ENCODE measurements at places on chromosomes 6 and 20. TPM values are rescaled to one million over a fixed set of nuclear protein-coding genes. Genes with fewer than 3 reads are reported as not detected.

The FLRT3 gene
- 11.8 TPM for total RNA-seq

The TOMM6 gene
- total RNA-seq: 116 TPM

The LGSN gene
- not detected for total RNA-seq

The BMP6 gene
- 2.9 TPM for total RNA-seq

The DHX35 gene
- 8.3 TPM for total RNA-seq

The ULBP2 gene
- 11.1 TPM for total RNA-seq

The SRSF12 gene
- 0.19 TPM for total RNA-seq

The PBOV1 gene
- not detected for total RNA-seq

GRCh38 chr6:31162463-31163165 lies 4.2 kb downstream of the TCF19 start:
- H3K4me3 ChIP-seq: no peak overlapping the region
- H3K27me3 ChIP-seq: no peaks in the 10 kb centered on the region
- H3K36me3 ChIP-seq: no peaks in the 10 kb centered on the region
- peaks cover 26% of the 10 kb centered on the region for H3K4me1 ChIP-seq
- H3K27ac ChIP-seq: no peak overlapping the region

- H3K27ac ChIP-seq: peak overlapping the region; percentile 89
- H3K36me3 ChIP-seq: peaks cover 36% of the 10 kb centered on the region
Observed at GRCh38 chr20:57392512-57393271, 1.5 kb downstream of the RBM38 start.

DNA sequence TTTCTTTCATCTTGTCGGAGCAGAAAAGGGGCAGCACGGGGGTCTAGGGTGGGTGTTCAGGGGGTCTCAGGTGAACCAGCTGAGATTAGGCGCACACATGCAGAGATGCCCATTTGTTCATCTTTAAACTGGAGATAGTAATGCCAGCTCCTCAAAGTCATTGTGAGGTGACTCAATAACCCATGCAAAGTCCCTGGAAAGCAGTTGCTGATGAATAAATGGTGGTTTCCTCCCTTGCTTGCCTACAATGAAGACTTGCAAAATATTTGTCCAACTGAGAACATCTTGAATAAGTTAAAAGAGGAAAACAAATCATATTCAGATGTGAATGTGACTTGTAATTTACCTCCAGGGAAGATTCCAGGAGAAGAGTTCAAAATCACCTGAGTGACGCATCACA lies 206.9 kb downstream of the LY86 start:
- H3K4me3 ChIP-seq: no peak overlapping the region
- H3K27ac ChIP-seq: peak overlapping the region; percentile 83
- DNase-seq: no peak
- H3K4me1 ChIP-seq: peaks cover 11% of the 10 kb centered on the region
- H3K27me3 ChIP-seq: no peaks in the 10 kb centered on the region

DNA sequence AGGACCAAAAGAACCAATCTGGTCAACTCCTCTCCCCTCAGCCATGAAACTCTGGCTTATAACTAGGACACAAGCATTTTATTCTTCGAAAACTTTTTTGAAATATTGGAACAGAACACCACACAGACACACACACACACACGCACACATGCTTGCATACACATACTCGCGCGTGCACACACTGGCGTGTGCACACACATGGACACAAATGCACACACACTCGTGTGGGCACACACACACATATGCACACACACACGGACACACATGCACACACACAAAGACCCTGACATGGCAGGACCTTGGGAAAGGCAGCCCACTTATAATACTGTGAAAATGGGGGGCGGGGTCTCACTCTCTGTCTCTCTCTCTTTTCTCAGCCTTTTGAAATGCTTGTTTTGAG lies 63.9 kb downstream of the TMEM242 start:
- no peaks in the 10 kb centered on the region for H3K27me3 ChIP-seq
- no peak overlapping the region for H3K4me3 ChIP-seq
- DNase-seq: no peak
- H3K27ac ChIP-seq: peak overlapping the region; percentile 61
- H3K4me1 ChIP-seq: peaks cover 3% of the 10 kb centered on the region

- no peak overlapping the region for H3K4me3 ChIP-seq
- no peak overlapping the region for H3K27ac ChIP-seq
- H3K36me3 ChIP-seq: no peaks in the 10 kb centered on the region
Observed at GRCh38 chr6:41443616-41444525, 102.3 kb upstream of the FOXP4 start.

DNA sequence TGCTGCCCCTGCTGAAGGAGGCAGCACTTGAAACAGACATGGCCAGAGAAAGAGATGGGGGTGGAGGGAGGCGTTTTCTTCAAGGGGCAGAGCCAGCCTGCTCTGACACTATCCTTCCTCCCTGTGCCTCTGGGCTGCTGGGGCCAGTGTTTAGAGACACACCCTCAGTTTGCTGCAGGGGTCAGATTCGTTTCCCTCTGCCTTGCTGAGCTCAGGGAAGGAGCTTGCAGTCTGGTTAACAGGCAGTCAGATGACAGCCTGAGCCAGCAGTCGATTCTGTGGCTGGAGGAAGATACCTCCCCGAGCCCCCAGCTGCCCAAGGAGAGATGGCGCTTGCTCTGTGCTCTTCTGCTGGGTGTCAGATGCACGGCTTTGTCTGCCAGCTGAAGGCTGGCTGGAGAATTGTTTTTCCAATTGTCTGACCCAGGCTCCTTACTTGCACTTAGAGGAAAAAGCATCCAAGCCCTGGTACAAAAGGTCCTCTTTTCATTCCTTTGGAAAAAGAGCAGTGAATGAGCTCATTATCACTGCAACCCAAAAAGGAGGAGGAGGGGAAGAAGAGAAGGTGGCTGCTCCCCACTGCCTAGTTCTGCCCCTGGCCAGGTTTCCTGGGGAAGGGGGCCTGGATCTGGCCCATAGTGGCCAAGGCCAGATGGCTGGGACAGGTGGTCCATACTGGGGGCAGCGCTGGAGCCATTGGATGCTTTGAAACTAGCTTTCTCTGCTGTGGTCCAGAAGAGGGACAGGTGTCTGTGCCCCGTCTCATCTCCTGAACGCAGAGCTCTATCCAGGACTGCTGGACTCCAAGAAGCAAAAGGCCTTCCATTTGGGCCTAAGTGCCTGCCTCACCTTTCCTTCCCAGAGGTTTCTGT lies 88.2 kb downstream of the TCP11 start:
- H3K36me3 ChIP-seq: no peaks in the 10 kb centered on the region
- H3K4me3 ChIP-seq: no peak overlapping the region
- H3K27ac ChIP-seq: peak overlapping the region; percentile 82
- H3K27me3 ChIP-seq: no peaks in the 10 kb centered on the region
- no peak for DNase-seq

DNA sequence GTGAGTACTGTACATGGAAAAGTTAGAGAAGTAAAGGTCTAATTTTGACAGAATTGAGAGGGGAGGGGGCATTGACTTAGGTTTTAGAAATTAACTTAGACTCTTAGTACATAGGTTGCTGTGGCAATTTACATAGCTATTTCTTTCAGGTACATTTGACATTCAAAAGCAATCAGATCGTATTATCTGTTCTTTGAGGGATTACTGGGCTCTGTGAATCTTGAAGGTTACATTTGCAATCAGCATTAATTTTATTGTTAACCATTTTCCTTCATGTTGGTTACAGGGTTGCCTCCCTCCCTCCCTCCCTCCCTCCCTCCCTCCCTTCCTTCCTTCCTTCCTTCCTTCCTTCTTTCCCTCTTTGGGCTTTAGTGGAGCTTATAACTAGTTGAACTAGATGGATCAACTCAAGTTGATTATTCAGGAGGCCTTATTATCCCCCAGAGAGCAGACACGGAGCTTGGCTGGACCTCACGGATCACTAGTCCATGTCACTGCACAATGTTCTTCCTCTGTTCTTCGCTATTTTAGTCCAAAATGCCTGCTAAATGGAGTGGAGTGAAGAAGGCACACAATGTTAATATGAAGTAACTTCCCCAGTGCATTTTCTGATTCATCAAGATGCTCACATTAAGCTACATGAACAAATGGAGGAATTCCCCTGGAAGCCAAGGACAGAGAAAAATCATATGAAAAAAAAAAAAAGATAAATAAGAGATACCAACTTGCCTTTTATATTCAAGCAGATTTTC lies 87.8 kb downstream of the PLCB4 start:
- no peak overlapping the region for H3K27ac ChIP-seq
- no peak for DNase-seq
- peaks cover 19% of the 10 kb centered on the region for H3K4me1 ChIP-seq
- no peak overlapping the region for H3K4me3 ChIP-seq

- H3K4me1 ChIP-seq: no peaks in the 10 kb centered on the region
- H3K27ac ChIP-seq: no peak overlapping the region
- no peak for DNase-seq
- no peaks in the 10 kb centered on the region for H3K27me3 ChIP-seq
- H3K4me3 ChIP-seq: no peak overlapping the region
Observed at GRCh38 chr6:43762966-43763695, 6.9 kb upstream of the VEGFA start.

DNA sequence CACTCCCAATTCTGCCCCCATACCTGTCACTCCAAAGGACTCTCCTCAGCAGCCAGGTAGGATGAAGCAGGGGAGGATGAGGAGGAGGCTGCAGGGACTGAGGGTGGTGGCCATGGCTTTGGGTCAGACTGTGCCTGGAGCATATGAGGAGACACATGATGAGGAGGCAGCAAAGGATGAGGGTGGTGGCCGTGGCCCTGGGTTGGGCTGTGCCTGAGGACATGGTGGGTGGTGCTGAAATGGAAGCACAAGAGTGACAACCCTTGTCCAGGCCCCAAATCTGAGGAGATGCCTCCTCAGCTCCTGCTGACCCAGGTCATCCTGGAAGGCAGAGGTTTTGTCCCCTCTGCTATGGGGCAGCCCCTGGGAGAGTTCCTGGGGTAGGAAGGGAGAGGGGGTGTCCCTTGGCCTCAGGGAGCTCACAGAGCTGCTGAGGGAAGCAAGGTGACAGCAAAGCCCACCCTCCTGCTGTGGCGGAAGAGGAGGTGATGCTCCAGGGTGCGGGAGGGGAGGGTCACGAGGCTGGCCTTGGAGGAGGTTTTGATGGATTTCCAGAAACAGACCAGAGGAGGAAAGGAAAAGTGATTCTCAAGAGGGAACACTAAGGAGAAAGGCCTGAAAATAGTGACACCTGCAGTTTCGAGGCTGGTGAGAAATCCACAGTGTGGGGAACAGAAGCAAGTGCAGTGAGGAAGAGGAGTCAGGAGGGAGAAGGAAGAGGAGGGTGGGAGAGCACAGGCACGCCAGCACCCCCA lies 4.6 kb downstream of the RAET1G start:
- H3K27me3 ChIP-seq: peaks cover 10% of the 10 kb centered on the region
- peaks cover 7% of the 10 kb centered on the region for H3K4me1 ChIP-seq
- DNase-seq: no peak
- no peak overlapping the region for H3K4me3 ChIP-seq
- H3K27ac ChIP-seq: no peak overlapping the region

- no peak overlapping the region for H3K27ac ChIP-seq
- H3K27me3 ChIP-seq: no peaks in the 10 kb centered on the region
- H3K4me3 ChIP-seq: no peak overlapping the region
- no peaks in the 10 kb centered on the region for H3K4me1 ChIP-seq
- DNase-seq: no peak
Observed at GRCh38 chr6:72959821-72960220, 265.5 kb downstream of the KHDC1L start.

- peak overlapping the region; percentile 57 for H3K27ac ChIP-seq
- DNase-seq: no peak
- H3K36me3 ChIP-seq: no peaks in the 10 kb centered on the region
- peaks cover 5% of the 10 kb centered on the region for H3K4me1 ChIP-seq
- no peaks in the 10 kb centered on the region for H3K27me3 ChIP-seq
Observed at GRCh38 chr6:25178336-25179035, 100.7 kb upstream of the CARMIL1 start.

DNA sequence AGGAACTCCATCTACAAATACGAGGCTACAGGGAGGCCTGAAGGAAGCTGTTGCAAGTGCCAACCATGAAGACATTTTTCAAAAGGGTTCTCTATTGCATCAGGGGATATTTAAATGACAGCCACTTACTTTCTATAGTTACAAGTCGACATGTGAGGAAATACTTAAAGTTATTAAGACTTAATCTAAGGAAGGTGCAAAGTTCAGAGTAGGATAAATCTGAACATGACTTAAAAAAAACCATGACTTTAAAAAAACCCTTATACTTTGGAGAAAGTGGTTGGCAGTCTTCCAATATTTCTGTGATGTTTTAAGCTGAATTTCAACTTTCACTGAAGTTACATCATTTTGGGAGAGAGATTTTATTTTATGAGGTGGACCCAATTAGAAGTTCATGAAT lies 56.3 kb upstream of the EMILIN3 start:
- H3K4me3 ChIP-seq: no peak overlapping the region
- no peaks in the 10 kb centered on the region for H3K27me3 ChIP-seq
- no peak for DNase-seq
- no peaks in the 10 kb centered on the region for H3K4me1 ChIP-seq
- H3K36me3 ChIP-seq: peaks cover 98% of the 10 kb centered on the region

GRCh38 chr6:114421199-114421598 lies 78.4 kb upstream of the HS3ST5 start:
- no peaks in the 10 kb centered on the region for H3K36me3 ChIP-seq
- no peaks in the 10 kb centered on the region for H3K4me1 ChIP-seq
- H3K27me3 ChIP-seq: no peaks in the 10 kb centered on the region
- H3K4me3 ChIP-seq: no peak overlapping the region

GRCh38 chr6:5846335-5846734 lies 160.4 kb downstream of the NRN1 start:
- H3K27me3 ChIP-seq: no peaks in the 10 kb centered on the region
- no peak overlapping the region for H3K27ac ChIP-seq
- no peaks in the 10 kb centered on the region for H3K4me1 ChIP-seq
- no peaks in the 10 kb centered on the region for H3K36me3 ChIP-seq
- DNase-seq: no peak

GRCh38 chr20:58630063-58630462 lies 21.0 kb upstream of the STX16 start:
- H3K36me3 ChIP-seq: no peaks in the 10 kb centered on the region
- no peaks in the 10 kb centered on the region for H3K4me1 ChIP-seq
- no peaks in the 10 kb centered on the region for H3K27me3 ChIP-seq

GRCh38 chr6:109056661-109057060 lies 38.0 kb downstream of the SESN1 start:
- DNase-seq: no peak
- no peak overlapping the region for H3K27ac ChIP-seq
- no peaks in the 10 kb centered on the region for H3K27me3 ChIP-seq
- peaks cover 10% of the 10 kb centered on the region for H3K4me1 ChIP-seq

DNA sequence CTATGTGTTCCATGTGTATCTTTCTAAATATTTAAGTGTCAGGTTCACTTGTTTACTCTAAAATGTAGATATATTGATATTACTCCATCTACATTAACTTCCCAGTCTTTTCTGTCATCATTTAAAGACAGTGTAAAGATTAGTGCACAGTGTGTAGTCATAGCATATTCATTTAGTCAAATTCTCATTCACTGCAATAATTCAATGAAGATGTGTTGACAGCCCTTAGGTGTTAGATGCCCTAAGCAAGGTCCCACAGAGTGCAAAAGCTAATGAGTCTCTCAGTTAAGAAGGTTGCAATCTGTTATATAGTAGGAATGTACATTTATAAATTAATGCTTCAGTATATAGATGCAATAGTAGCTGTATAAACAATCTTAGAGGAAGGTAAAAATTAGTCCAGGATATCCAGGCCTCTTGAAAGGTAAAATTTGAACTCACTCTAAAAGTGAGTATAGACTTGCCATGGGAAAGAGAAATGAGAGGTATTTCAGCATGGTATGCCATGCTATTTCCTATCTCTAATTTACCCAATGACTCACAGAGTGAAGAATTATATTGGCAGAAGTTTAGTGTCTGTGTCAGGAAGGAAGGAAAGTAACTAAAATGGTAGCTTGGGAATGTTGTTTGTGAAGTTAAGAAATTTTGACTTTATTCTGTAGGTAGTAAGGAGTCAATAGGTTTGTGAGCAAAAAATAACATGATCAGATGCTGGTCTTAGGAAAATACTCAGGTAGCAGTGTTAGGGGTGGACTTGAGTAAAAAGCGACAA lies 969.9 kb upstream of the CITED2 start:
- no peaks in the 10 kb centered on the region for H3K4me1 ChIP-seq
- H3K27ac ChIP-seq: no peak overlapping the region
